ENCODE measurements at places on chromosomes 5 and 9.

DNA sequence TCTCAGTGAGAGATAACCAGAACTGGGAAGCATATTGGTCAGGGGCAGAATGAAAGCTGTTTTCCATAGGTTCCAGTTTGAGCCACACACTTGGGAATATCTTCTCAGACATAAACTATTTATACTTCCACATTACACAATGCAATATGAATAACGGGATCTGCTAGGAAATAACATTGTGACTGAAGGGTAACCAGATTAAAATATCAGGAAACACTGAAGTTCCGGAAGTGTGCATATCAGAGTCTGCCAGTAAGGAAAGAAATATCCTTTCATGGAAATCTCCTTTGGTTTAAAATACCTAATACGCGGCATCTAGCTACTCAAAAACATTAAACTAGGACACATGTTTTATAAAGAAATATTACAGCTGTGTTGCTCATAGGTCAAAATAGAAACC, 56.3 kb downstream of the ST8SIA4 start:
- DNase-seq = no peak

DNA sequence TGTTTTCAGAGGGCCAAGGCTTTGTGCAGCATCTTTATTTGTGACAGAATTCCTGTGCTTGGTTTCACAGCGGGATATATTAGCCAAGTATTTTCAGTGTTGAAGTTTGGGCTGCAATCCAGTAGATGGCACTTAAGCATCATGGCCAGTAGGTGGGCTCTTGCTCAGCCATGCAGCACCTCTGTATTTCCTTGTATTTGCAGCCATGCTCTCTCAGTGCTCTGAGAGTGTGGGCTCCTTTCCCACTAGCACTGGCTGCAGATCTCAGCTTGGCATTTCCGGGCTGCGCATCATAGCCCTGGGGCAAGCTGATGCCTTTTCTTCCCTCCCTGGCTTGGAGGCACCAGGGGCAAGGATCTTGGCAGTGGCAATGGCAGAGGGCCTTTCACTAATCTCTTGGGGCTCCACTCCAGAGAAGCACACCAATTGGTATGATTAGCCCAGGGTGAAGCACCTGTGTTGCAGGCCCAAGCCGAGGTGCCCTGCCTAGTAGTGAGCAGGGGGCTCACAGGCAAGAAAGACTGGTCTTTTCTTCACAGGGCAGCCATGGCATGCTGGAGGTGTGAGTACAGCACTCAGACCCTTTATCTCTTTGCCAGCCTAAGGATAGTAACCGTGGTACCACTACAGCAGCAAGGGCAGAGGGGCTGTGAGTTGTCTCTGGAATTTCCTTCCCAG, 48.3 kb downstream of the SLCO6A1 start:
- DNase-seq = no peak

DNA sequence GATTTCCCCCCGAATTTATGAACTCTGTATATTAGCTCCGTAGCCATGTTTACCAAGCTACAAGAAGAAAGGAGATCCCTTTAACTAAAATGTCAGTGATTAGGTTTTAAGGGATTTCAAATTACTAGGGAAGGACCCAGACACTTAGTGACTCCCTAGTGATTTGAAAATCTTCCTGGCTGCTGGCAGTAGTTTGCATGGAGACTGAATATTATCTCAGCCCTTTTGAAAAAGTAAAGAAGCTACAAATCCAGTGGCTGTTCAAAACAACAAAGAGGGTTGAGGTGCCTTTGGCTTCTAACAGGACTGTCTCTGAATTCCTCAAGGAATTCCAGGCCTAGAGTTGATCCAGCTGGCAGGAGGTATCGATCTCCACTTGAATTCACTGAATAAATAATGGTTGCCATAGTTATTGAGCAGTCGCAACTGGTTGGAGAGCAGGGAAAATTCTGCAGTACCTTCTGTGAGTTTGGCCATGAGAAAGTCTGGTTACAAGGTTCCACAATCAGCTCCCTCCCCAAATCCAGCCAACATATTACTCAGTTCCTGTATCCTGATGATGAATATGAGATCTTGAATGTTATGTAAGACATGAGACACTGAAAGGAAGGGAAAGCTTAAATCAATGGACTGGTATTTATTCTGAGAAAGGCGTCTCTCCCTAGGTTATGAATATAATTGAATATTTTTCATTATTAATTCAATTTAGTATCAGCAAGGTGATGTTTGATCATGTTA, 37.7 kb downstream of the NR4A3 start:
- DNase-seq = no peak

- no peak for DNase-seq
Measured at GRCh38 chr5:10684303-10685086, 76.5 kb downstream of the DAP start.

GRCh38 chr9:26142631-26143030, 464.4 kb upstream of the TUSC1 start:
- no peak for DNase-seq

DNA sequence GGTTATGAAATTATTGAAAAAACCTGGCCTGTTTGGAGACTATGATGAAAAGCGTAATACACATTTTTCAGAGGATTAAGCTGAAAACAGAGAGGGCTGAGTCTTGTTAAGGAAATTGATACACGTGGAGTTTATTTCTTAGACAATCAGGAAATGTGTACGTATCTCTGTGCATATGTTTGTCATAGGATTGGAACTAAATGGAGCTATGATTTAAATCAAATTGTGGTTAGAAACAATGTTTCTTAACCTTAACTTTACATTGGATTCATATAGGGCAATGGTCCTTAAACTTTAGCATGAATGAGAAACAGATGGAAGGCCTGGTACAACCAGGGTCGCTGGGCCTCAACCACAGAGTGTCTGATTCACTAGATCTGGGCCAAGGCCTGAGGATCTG, 451.6 kb downstream of the CDH18 start:
- DNase-seq = no peak

- no peak for DNase-seq
Measured at GRCh38 chr5:134642931-134643530, 5.6 kb upstream of the SEC24A start.

DNA sequence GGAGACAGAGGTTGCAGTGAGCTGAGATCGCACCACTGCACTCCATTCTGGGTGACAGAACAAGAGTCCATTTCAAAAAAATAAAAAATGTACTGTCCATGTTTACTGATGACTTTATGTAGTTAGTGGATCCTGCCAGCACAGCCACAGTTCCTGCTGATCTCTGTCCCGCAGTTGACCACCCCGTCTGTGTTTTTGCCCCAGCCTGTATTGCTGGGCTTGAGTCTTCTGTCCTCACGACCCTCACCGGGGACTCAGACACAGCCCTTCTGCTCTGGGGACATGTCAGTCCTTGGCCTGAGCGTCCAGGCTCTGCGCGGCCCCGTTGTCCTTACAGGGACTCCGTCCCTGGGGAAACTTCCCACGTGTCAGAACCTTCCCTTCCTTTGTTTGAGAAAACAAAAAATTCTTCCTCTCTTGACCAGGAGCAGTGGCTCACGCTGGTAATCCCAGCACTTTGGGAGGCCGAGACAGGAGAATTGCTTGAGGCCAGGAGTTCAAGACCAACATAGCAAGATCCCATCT, 14.5 kb downstream of the SURF6 start:
- DNase-seq = no peak

- no peak for DNase-seq
Measured at GRCh38 chr5:33612386-33612785, 171.6 kb downstream of the TARS1 start.

GRCh38 chr5:33088176-33088575, 352.6 kb upstream of the TARS1 start:
- no peak for DNase-seq

DNA sequence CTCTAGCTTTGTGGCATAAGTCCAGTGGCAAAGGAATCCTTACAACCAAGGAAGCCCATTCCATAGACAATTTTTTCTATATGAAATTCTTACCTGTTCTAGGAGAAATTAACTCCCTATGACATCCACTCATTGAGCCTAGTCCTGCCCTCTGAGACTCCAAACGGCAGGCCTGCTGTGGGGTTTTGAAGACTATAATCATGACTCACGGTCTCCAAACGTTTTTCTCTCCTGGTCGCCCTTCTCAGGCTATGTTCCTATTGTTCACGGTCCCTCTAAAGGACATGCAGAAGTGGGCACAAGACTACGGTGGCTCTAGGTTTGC, 611 bp downstream of the EXOSC3 start:
- DNase-seq = no peak

DNA sequence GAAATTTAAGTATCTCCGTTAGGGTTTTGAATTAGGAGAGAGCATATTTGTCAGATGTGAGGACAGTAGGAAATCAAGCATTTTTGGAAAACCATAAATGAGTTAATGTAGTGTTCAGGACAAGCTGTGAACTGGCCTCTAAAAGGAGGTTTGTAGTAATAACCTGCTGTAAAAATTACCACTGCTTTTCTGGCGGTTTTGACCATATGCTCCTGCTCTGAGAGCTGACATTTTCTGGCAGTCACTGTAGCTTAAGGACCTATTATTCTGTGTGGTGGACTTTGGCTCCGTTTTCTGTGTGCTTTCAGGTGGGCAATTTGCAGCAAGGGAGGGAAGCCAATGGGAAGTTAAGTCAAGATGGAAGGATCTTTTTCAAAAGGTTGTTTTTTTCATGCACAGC, 111.1 kb downstream of the SGCD start:
- no peak for DNase-seq

DNA sequence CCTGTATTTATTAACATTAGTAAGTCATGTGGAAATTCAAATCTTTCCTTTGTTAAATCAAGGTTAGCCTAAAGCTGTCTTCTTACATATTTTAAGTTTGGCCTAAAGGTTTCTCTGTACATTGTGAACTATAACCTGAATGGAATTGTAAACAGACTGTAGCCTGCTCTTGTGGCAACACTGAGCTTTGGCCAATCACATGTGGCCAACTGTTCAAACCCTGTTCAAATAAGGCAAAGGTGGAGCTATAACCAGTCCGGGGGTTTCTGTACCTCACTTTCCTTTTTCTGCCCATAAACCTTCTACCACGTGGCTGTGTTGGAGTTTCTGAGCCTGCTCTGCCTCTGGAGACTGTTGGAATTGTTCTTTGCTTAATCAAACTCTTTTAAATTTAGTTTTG, 3.3 kb upstream of the HAPLN1 start:
- DNase-seq = no peak

- no peak for DNase-seq
Measured at GRCh38 chr9:126556560-126557250, 57.0 kb upstream of the LMX1B start.

DNA sequence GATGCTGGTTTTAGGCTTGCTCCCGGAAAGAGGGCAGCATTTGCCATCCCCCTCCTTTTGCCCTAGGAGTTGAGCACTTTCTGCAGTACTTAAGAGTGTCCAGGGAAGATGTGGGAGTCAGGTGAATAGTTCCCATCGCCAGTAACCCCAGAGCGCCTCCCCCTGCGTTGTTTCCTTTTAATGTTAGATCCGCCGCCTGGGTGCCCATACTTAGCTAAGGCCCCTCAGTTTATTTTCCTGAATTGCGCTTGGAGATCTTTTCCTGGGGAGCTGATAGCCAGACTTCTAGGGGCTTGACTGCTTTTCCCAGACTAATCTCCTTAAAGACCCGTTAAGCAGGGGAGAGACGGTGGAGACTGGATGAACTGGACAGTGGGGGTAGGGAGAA, 377 bp upstream of the PCDHAC2 start:
- DNase-seq = no peak

- no peak for DNase-seq
Measured at GRCh38 chr9:37187713-37188439, 67.5 kb downstream of the ZCCHC7 start.

- DNase-seq = no peak
Measured at GRCh38 chr9:131478421-131478868, 24.3 kb upstream of the POMT1 start.

- DNase-seq = no peak
Measured at GRCh38 chr9:84293001-84293798, 47.4 kb downstream of the SLC28A3 start.

DNA sequence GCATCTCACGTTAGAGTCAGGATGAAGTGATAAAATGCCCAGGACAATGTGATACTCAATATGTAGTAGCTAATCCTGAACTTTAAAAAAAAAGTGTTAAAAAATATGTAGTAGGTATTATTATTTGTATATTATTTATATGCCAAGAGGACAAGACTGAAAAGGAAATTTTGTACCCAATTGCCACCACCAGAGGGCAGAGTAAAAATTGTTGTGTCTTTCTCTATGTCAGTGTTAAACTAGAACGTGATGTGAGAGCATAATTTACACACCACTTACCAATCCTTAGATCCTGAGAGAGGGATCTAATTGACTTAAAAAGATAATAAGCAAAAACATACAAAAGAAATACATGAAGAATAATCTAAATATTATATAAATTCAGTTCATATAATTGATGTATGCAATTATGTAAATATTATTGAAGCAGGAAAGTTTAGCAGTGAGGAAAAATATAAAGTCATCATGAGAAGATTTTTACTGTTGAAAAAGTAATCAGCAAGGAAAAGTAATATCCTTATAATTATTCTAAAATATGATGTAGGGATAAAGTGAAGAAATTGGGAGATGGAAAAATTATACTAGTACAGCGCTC, 288.9 kb downstream of the RAB3C start:
- no peak for DNase-seq

DNA sequence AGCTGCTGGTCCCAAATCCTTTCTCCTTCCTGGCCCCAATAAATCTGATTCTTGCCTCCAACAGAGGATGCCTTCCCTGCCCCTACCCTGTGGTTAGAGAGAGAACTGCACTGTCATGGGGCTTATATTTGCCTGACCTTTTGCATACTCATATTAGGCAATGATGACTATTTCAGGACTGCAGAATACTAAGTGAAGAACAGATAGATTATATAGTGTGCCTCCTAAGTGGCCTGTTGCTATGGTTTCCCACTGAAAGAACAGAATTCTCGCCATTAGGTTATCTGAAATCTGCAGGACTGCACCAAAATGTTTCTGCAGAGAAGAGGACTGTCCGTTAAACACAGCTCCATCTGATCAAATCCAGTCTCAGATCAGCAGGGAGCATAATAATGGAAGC, 87.3 kb upstream of the CCNG1 start:
- no peak for DNase-seq

DNA sequence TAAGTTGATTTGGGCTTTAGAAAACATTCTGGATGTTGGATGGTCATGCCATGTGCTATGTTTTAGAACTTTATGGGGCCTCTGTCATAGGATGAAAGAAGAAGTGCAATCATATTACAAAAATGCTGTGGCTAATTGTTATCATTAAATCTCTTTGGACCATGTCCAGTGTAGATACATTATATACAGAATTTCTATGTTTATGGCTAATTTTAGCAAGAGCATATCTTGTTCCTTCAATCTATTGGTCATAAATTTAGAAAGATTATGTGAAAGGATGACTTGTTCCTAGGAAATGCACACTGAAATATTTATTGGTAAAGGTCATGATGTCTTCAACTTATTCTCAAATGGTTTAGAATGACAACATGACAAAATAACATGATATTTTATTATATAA, 42.4 kb upstream of the ELL2 start:
- no peak for DNase-seq

GRCh38 chr9:6894135-6894534, 136.4 kb downstream of the KDM4C start:
- DNase-seq = no peak

DNA sequence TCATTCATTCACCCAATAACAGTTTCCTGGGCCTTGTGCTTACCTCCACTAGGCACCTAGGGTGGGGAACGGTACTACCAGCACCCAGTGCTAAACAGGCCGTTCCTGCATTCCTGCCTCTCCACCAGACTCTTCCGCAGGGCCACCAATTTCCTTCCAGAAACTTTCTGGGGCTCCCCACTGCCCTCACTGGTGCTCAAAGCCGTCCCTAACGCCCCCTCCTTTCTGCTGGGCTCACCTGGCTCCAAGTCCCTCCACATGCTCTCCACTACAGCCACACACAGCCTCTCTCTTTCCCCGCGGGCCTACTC, 1.4 kb downstream of the PHF19 start:
- no peak for DNase-seq

- no peak for DNase-seq
Measured at GRCh38 chr9:103037508-103038477, 42.7 kb downstream of the CYLC2 start.

- no peak for DNase-seq
Measured at GRCh38 chr5:106290841-106291240, 1379.9 kb downstream of the EFNA5 start.

Data from gastrocnemius medialis (tissue), 4 donors.